HFFc6 (cell line): ENCODE measurements at places on chromosomes 16 and 17. TPM values are rescaled to one million over a fixed set of nuclear protein-coding genes. Genes with fewer than 3 reads are reported as not detected.
A peak's percentile ranks its signal among the peaks of the same experiment; 100 is the strongest.

XYLT2 gene
- total RNA-seq, result 38.9 to 49.2 TPM (median 40.2 TPM) in 3 replicates

BICDL2 gene
- 0.12 TPM in 1 of 3 replicates, not detected in the others for total RNA-seq

TLCD1 gene
- 9.6 to 14.6 TPM (median 13.5 TPM) in 3 replicates for total RNA-seq

STH gene
- not detected in 3 replicates for total RNA-seq

LITAFD gene
- not detected in 2 replicates for total RNA-seq

CHST6 gene
- 0.05 TPM in 1 of 2 replicates, not detected in the other for total RNA-seq

TNFRSF13B gene
- total RNA-seq, result not detected in 3 replicates

SP6 gene
- total RNA-seq, result 0.53 to 1.1 TPM (median 0.63 TPM) in 3 replicates

SYNRG gene
- total RNA-seq, result 34.8 and 35.9 TPM in 2 replicates

TAC4 gene
- not detected in 3 replicates for total RNA-seq

FOXL1 gene
- total RNA-seq, result 20.9 to 25.2 TPM (median 22.5 TPM) in 3 replicates

KRTAP1-5 gene
- 78.9 to 133 TPM (median 106 TPM) in 3 replicates for total RNA-seq

CARD14 gene
- not detected in 3 replicates for total RNA-seq

MGAT5B gene
- 1.6 to 2.2 TPM (median 2.1 TPM) in 3 replicates for total RNA-seq

NPIPA5 gene
- total RNA-seq, result 0.24 to 0.85 TPM (median 0.26 TPM) in 3 replicates

GAST gene
- total RNA-seq, result not detected in 2 replicates

SPATA22 gene
- total RNA-seq, result not detected in 3 replicates

DNA sequence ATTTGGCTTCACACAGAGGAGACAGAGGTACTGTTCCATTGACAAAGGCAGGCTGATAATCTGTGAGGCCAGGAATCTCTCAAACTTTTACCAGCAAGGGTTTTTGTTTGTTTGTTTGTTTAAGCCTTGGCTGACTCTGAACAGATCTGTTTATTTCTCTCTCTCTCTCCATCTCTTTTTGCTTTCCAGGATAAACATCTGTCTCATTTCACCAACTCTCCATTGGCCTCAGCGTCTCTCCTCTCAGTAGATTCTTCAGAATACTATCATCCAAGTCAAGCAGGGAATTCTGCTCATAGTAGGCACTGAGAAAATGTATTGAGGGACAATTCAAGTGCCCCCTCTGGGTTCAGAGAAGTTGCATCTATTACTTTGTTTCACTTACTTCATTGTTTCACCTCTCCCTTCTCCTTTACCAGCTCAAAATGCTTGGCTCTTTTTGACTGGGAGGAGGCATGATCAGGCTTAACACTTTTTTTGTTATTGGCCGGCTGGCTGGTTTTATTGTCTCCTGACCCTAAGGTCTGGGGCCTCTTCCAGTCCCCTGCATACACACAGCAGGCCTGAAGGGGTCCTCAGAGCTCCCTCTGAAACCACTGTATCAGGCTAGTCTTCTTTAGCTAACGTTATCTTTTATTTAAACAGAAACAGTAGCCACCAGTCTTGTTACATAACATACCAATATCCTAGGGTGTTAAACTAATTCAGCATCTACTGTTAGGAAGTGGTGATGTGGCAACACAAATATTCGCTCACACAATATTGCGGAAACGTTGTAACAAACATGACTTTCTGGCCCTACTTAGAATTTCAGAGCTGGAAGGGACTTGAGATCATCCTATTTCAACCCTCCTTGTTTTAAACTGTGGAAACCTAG is 2.0 kb upstream of the YPEL2 start:
- peak; percentile 71 for DNase-seq

GRCh38 chr16:17572145-17572544 is 101.4 kb upstream of the XYLT1 start:
- DNase-seq, result no peak

DNA sequence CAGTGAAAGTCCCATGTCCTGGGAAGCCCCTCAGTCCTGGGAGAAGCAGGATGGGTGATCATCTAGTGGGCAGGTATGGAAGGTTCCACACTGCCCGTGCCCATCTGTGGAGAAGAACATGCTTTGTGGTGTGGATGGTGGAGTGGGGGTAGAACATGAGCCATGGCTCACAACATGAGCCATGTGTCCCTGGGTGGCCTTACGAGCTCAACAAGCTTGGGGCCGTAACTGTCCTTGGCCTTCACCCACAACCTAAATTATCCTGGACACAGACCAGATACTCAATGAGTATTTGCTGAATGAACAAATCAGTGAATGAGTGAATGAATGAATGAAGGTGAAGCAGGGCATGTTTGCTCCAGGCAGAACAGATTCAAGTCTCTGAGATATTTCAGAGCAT is 13.5 kb downstream of the SOX8 start:
- DNase-seq, result peak; percentile 19

GRCh38 chr17:41939693-41940090 is 9.3 kb downstream of the ODAD4 start:
- DNase-seq, result no peak

DNA sequence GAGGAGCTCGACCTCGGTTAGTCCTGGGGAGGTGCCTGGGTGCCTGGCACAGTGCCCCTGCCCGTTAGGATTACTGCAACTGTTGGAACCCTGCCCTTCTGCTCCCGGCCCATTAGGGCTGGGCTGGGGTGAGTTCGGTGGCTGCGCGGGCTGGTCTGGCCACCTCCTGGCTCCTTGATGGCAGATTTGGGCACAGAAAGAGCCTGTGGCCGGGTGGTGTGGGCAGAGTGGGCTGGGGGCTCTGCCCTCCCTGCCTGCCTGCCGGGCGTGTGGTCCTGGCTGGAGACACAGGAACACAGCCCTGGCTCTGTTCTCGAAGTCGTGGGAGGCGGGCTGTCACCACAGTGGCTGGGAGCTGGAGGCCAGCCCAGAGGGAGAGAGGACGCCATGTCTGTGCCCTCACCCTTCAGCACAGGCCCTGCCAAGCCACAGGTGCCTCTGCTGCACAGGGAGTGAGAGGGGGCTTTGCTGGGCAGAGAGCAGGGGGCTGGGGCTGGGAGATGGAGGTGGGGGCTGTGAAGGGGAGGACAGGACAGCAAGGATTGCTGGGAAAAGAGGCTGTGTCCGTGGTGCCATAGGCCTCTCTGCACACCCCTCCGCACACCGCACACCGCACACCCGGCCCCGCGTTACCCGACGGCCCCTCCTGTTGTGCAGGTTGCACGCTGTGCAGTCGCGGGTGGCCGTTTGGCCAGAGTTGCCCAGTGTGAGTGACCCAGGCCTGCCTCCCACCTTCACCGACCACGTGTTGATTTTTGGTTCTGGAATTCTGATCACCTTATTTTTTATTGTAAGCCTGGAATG is 236.6 kb upstream of the GSE1 start:
- DNase-seq, result no peak

GRCh38 chr17:50768346-50768761 is 1.0 kb upstream of the ANKRD40CL start:
- no peak for DNase-seq

DNA sequence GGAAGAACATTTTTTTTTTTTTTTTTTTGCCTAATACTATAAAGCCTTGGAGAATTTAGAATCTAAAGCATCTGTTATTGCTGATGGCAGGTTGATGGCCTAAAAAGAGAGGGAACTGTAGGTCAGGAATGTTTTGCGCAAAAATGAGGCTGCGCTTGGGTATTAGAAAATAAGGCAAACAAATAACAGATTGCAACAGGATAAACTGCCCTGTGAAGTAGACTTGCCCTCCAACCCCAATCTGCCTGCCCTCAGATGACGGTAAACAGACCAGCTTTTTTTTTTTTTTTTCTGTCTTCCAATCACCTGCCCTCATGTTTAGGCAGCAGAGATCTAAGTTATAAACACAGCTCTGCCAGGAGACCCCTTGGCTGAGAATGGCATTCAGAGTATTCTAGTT is 3.8 kb upstream of the DHX8 start:
- DNase-seq, result no peak

GRCh38 chr16:53773150-53773846 is 69.3 kb downstream of the FTO start:
- DNase-seq, result peak; percentile 74

GRCh38 chr17:30346221-30346795 is 12.5 kb upstream of the TMIGD1 start:
- no peak for DNase-seq

DNA sequence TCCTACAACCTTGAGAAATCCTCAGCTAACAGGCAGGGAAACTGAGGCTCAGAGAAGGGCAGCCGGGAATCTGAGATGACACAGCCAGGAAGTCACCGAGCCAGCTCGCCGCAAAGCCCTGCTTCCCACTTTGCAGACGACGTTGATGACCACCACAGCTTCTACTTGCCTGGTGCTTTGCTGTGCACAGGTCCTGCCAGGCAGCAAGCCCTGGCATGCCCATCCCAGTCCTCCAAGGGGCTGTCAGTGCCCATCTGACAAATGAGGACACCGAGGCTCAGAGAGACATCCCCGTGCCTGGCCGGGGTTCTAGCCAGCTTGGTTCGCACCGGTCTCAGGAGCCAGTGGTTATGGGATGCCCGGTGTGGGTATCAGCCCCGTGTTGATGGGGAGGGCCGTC is 20.1 kb downstream of the KCNJ12 start:
- no peak for DNase-seq

DNA sequence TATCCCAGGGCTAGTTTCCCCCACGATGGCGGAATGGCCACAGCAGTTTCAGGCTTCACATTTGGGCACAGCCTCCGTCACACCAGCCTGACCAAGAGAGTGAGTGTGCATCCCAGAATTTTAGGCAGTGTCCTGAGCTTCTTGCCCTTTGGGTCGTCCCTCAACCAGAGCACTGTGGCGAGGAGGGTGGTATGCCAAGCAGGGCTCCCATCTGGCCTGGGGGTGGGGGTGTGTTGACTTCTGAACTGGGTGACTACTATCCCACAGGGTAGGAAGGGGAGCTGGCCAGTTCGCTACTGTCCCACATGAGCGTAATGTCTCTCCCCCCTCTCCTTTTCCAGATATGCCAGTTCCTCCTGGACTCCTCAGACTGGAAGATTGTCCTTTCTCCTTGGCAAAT is 16.1 kb downstream of the USP10 start:
- DNase-seq, result no peak

DNA sequence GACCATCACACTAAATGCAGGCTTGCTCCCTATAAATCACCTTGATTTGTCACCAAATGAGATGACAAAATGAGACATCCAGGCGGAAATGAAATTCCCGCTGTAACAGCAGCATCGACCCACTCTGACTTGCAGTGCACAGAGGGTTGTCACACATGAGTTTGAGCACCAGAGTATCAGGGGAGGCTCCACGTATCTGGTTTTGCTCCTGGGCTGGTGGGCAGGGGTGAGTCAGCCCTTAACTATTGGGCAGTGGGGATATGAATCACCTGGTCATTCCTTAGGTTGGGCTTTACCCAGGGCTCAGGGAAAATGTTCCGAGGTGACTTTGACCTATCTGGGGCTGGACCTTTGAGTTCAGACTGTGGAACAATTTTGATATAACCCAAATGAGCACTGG is 245.2 kb upstream of the CCL2 start:
- DNase-seq, result no peak

GRCh38 chr17:9367156-9367555 is 208.5 kb downstream of the STX8 start:
- no peak for DNase-seq

- DNase-seq, result no peak
These were observed 12.8 kb downstream of the GOSR2 start for GRCh38 chr17:46935658-46936266.

DNA sequence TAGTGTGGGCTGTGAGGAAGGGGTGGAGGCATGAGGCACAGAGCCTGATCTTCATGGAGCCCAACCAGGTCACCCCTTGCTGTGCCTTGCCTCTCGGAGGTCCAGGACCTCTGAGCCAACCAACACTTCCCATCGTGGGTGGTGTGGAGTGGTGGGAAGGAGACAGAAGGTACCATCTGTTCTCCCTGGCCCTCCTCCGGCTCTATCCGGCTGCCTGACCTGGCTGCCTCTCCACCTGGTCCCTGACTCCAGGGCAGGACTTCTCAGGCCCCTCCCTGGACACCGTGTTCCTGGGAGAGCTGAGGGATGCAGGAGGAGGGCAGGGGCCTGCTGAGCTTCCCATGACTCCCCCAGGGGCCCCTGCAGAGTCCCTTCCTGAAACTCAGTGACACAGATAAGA is 3.9 kb downstream of the PDK2 start:
- no peak for DNase-seq

DNA sequence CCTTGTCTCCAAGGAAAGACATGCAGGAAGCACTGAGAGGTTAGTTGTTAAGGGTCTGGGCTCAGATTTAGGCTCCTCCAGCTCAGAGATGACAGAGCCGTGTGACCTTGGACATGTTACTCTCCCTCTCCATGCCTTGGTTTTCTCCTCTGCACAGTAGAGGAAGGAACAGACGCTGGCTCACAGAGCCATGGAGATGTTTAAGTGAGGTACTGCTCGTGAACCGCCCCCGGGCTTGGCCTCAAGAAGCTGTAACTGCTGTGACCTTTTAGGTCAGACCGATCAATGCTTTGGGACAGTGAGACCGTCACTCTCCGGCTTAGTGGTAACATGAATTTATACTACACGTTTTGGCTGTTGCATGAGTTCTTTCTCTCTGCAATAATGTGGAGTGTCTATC is 197.4 kb downstream of the C16orf95 start:
- no peak for DNase-seq

GRCh38 chr17:50322271-50322670 is 23.7 kb upstream of the XYLT2 start:
- DNase-seq, result no peak

GRCh38 chr17:28381141-28381825 is 9.8 kb downstream of the SARM1 start:
- DNase-seq, result no peak

DNA sequence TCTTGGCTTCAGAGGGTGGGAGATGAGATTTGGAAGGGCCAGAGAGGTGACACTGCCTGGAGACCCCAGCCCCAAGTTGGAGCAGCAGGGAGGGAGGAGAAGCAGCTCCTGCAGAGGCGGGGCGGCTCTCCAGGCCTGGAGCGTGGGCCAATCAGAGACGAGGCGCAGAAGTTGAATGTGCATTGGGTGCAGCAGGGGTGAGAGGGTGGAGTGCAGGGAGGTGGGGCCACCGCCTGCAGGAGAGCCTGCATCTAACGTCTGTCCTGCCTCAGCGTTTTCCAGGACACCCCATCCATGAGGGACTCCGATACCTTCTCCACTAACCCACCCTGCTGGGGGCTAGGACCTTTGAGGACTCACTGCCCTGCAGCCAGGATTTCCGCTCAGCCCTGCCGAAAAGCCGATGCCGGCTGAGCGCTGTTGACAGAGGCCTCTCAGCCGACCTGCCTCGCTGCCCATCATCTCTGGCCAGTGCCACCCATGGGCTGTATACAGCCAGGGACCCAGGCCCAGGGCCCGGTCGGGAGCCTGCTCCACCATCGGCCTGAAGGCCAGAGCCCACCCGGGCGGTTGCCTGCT is 146.2 kb downstream of the ENGASE start:
- no peak for DNase-seq

DNA sequence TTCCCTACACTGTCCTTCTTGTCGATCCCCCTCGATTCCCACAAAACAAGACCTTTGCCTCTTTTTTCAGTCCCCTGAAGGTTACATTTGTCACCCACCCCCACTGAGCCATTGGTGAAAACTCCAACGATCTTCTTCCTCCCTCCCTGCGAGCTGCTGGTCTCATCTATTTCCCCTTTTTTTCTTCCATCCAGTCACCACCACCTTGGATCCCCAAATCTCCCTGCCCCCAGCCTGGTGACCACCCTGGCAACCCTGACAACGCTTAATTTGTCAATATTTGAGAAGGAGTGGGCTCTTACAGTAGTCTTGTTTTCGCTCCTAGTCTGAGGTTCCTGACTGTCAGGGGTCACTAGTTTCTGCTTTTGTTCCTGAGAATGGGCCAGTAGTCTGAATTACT is 62.9 kb downstream of the SMPD3 start:
- no peak for DNase-seq

- DNase-seq, result no peak
These were observed 24.5 kb upstream of the MTMR4 start for GRCh38 chr17:58538811-58539409.
